ENCODE measurements at places on chromosomes 7 and 10. TPM values are rescaled to one million over a fixed set of nuclear protein-coding genes. Genes with fewer than 3 reads are reported as not detected.

The OPN4 gene
- not detected for total RNA-seq

The TCAF2 gene
- 2.9 TPM for total RNA-seq

The ANKRD1 gene
- total RNA-seq, result not detected

The ZWINT gene
- total RNA-seq, result 5.5 TPM

The OGDHL gene
- 26.8 TPM for total RNA-seq

The MAT1A gene
- total RNA-seq, result not detected

The VENTX gene
- 0.58 TPM for total RNA-seq

The ABCB1 gene
- total RNA-seq, result 0.87 TPM

The GRID2IP gene
- total RNA-seq, result not detected

The TMEM229A gene
- total RNA-seq, result 0.29 TPM

The POLR2J gene
- 1.2 TPM for total RNA-seq

The CYP2C19 gene
- total RNA-seq, result 135 TPM

The CCDC146 gene
- 37.5 TPM for total RNA-seq

The PKD2L1 gene
- not detected for total RNA-seq

The NSMCE4A gene
- 110 TPM for total RNA-seq

The PRSS37 gene
- total RNA-seq, result not detected

The ATRNL1 gene
- 0.72 TPM for total RNA-seq

The STEAP1B gene
- not detected for total RNA-seq

The SLC25A40 gene
- total RNA-seq, result 8.3 TPM

The OR2A5 gene
- not detected for total RNA-seq

The ZNF394 gene
- total RNA-seq, result 48.0 TPM

The CRYGN gene
- total RNA-seq, result not detected

The LRIT1 gene
- total RNA-seq, result not detected

The HOXA3 gene
- total RNA-seq, result 0.89 TPM

The TLX1 gene
- not detected for total RNA-seq

The PLXNA4 gene
- total RNA-seq, result 12.8 TPM

The LRGUK gene
- total RNA-seq, result 4.1 TPM

The DDIT4 gene
- total RNA-seq, result 154 TPM

The AKR1C3 gene
- 222 TPM for total RNA-seq

The GNGT1 gene
- total RNA-seq, result not detected

The SHTN1 gene
- 45.6 TPM for total RNA-seq

The SRGN gene
- 212 TPM for total RNA-seq

Data from stomach (tissue), 19 donors.